Stimulated activated CD4-positive, alpha-beta T cell treated with anti-CD3 and anti-CD28 coated beads, Interleukin-2, amount 100 ng/mL, for 48 hours (primary cell): ENCODE measurements at places on chromosomes 5 and 9.

DNA sequence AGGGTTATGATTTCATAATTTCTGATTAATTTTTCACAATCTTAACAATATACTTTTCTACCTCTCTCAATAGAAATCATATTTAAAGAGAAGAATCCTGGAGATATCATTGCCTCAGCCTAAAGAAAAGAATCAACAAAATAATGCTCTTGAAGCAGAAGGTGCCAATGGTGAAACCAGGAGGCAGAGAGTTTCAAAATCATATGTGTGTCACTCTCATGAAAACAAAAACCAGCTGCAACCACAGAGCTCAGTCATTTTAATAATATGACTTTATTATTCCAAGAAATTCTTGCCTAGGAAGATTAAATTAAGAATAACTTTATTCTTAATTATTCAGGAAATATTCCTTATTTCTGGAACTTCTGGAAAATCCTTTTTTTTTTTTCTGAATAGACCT lies 266.8 kb upstream of the ACTBL2 start:
- DNase-seq = no peak

GRCh38 chr5:176161431-176161830 lies 76.8 kb upstream of the SIMC1 start:
- DNase-seq = no peak

GRCh38 chr9:74526215-74526614 lies 29.1 kb downstream of the RORB start:
- no peak for DNase-seq

GRCh38 chr9:136403915-136404800 lies 4.2 kb upstream of the SNAPC4 start:
- no peak for DNase-seq

DNA sequence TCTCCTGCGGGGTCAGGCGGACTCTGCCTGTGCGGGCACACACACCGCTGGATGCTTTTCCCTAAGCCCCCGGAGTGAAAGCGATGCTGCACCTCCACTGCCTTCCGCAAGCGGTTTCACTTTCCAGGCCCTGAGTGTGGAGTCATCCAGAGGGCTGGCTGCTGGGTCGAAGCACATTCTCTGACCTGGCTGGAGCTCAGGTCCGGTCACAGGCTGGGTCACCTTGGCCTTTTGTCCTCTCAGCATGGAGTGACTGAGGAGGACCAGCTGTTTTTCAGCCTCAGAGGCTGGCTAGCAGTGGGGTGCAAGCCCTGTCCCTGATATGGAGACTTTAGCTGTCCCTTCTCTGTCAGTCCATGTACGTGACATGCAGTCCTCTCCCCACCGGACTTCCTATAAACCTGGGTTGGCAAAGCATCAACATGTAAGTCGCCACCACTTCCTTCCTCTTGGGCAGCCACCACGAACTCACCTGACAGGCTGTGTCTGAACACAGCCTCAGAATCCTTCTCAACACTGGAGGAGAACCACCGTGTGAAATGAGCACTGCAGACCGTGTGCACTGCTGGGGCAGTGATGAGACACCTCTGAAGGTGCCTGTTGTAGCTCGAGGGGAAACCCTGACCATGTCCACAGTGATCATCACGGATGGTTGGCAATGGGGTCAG lies 51.3 kb downstream of the GADD45G start:
- no peak for DNase-seq

DNA sequence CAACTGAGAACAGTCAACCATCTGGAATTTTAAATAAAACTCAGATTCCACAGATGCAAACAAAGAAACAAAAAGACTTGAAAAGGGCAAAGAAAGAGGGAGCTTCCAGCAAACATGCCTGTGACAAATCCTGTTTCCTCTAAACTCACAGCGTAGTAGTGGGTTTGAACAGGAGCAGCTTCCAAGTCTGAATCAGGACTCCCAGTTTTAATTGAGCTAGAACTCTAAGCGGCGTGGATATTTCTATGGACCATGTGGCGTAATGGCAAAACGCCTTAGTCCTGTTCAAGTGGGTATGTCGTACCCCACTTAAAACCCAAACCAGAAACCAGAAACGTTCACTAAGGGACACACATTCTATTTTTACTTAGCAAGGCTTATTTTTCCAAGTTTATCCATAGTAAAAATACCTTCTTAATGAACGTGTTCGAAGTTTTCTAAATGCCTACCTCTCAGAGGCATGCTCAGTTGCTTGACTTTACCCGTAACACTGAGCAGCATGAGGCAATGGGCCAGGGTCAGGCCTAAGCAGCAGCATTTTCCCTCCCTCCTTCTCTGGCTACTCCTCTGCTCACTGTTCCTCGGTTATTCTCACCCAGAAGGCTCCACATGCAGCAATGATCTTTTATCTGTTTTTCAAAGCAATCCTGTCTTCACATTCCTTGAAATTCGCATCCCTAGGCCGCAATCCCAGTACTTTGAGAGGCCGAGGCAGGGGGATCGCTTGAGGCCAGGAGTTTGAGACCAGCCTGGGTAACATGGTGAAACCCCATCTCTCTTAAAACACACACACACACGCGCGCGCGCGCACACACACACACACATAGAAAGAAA lies 77.9 kb downstream of the FNBP1 start:
- no peak for DNase-seq

- DNase-seq = no peak
Observed at GRCh38 chr9:129934780-129935179, 99.5 kb downstream of the USP20 start.
